Activated CD4-positive, alpha-beta memory T cell treated with anti-CD3 and anti-CD28 coated beads, Interleukin-2, amount 10 ng/mL, durations not matched to agents 7 days and 5 days (primary cell): ENCODE measurements at places on chromosomes 5 and 9.

GRCh38 chr5:58259685-58260152 is 200.2 kb downstream of the PLK2 start:
- no peaks in the 10 kb centered on the region for H3K4me1 ChIP-seq
- H3K27ac ChIP-seq: no peak overlapping the region
- no peaks in the 10 kb centered on the region for H3K27me3 ChIP-seq
- DNase-seq: no peak
- no peak overlapping the region for H3K4me3 ChIP-seq

DNA sequence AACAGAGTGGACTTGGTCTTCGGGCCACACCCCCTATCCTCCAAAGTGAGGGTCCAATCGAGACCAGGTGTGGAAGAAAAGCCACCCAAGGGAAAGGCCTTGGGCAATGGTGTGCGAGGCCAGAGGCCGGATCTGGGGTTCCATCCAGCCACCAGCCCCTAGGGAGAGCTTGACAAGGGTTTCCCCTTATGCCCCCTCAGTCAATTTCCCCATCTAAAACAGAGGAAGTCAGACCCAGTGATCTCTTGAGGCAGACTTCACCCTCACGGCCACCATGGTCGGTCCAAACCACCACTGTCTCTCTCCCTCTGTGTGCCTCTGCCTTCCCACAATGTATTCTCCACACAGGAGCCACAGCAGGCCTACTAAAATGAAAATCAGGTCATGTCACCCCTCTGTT is 82.9 kb downstream of the C5orf15 start:
- H3K4me3 ChIP-seq: no peak overlapping the region
- no peak for DNase-seq
- no peak overlapping the region for H3K27ac ChIP-seq
- no peaks in the 10 kb centered on the region for H3K4me1 ChIP-seq

DNA sequence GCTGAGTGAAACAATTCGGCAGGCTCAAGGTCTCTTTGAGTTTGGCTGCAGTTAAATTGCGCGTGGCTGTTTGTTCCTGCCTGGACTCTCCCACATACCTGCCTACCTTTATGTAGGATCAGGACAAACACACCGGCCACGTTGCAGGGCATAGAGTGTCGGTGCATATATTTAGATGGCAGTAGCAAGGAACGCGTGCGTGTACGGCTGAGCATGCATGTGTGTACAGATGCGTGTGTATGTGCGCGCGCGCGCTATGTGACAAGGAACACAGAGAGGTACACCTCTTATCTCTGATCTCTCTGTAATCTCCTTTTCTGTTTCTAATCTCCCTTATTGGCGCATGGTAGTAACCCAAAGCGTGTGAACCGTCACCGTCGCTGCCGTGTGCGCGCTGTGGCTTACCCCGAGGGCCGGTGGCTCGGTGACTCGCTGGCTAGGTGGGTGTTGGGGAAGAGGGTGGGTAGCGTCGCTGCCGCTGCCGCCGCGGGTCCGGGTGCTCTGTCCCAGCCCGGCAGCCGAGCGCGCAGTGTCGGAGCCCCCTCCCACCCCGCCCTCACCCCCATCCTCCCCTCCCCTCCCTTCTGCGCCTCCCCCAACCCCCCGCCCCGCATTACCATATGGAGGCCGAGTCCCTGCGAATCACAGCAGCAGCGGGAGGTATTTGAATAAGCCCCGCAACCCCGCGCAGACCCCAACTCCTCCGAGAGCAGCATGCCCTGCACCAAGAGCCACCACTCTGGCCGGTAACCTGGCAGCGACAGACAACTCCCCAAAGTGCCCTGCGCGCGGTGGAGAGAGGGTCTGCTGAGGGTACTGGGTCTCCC is 204.8 kb downstream of the MEF2C start:
- H3K4me1 ChIP-seq: peaks cover 28% of the 10 kb centered on the region
- peaks cover 82% of the 10 kb centered on the region for H3K27me3 ChIP-seq
- peak overlapping the region; percentile 30 for H3K4me3 ChIP-seq

- H3K27ac ChIP-seq: no peak overlapping the region
- H3K27me3 ChIP-seq: peaks cover 2% of the 10 kb centered on the region
- no peaks in the 10 kb centered on the region for H3K36me3 ChIP-seq
- H3K4me3 ChIP-seq: no peak overlapping the region
- H3K4me1 ChIP-seq: peaks cover 3% of the 10 kb centered on the region
- DNase-seq: no peak
Observed at GRCh38 chr5:107533910-107534876, 136.5 kb downstream of the EFNA5 start.

DNA sequence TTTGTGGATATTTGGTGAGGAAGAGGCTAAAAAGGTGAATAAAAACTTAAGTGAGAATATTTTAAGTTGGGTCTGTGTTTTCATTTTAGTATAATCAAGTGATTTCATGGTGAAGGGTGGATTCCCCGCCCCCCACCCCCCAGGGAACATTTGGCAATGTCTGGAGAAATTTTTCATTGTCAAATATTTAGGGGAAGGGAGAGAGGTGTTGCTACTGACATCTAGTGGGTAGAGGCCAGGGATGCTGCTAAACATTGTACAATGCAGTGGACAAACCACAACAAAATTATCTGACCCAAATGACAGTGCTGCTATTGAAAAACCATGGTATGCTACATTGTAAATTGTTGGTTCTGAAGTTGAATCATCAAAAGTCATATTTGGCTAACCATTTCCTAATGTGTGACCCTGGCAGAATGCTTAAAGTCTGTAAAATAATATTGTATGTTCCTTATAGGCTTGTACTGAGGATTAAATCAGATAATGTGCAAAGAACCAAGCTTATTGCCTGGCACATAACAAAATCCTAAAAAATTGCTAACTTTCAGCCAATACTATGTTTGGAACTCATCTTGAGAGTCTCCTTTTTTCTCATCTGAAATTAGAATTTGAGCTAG is 5.6 kb downstream of the C5orf24 start:
- no peaks in the 10 kb centered on the region for H3K27me3 ChIP-seq
- no peak overlapping the region for H3K27ac ChIP-seq
- DNase-seq: no peak

GRCh38 chr9:97397220-97397619 is 14.7 kb upstream of the TDRD7 start:
- H3K4me1 ChIP-seq: peaks cover 28% of the 10 kb centered on the region
- no peaks in the 10 kb centered on the region for H3K36me3 ChIP-seq
- H3K27ac ChIP-seq: no peak overlapping the region
- peaks cover 62% of the 10 kb centered on the region for H3K27me3 ChIP-seq
- H3K4me3 ChIP-seq: no peak overlapping the region

DNA sequence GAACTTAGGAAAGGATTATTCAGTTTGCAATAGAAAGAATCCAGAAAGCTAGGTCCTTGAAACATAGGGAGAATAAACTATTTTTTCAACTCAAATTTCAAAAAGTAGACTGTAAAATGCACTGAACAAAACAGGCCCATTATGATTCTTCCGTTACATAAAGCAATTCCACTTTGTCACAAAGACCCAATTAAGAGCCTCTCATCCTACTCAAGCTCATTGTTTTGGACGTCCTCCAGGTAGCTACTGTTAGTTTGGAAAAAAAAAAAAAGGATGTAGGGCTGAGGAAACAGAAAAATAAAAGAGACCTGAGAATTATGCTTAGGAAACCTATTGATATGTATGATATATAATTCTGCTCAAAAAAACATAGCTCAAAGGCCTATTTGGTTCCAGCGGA is 74.0 kb downstream of the DIRAS2 start:
- peaks cover 16% of the 10 kb centered on the region for H3K27me3 ChIP-seq
- H3K4me1 ChIP-seq: no peaks in the 10 kb centered on the region
- no peak for DNase-seq
- no peaks in the 10 kb centered on the region for H3K36me3 ChIP-seq
- no peak overlapping the region for H3K4me3 ChIP-seq

DNA sequence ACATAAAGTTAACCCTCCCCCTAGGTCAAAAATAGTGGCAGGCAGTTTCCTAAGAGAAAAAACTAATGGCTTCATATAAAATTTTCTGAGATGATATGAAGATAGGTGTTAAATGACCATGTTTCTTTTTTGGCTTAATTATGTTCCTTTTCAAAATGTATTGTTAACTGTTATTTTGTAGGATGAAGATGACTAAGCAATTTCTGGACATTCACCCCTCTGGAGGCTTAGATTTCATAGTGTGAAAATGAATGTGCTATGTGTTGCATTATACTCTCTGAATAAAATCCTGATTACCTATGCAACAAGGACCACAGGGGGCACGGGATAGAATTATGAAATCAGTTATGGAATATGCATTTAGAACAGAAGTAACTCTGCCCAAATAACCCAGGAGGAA is 233.5 kb downstream of the MRPS30 start:
- no peak overlapping the region for H3K27ac ChIP-seq
- no peaks in the 10 kb centered on the region for H3K4me1 ChIP-seq
- H3K27me3 ChIP-seq: no peaks in the 10 kb centered on the region
- DNase-seq: no peak
- H3K36me3 ChIP-seq: no peaks in the 10 kb centered on the region

GRCh38 chr5:142637871-142638270 is 48.0 kb downstream of the FGF1 start:
- no peak for DNase-seq
- H3K4me3 ChIP-seq: no peak overlapping the region
- no peaks in the 10 kb centered on the region for H3K36me3 ChIP-seq
- H3K27ac ChIP-seq: no peak overlapping the region
- H3K4me1 ChIP-seq: no peaks in the 10 kb centered on the region

- no peak overlapping the region for H3K27ac ChIP-seq
- no peaks in the 10 kb centered on the region for H3K4me1 ChIP-seq
- no peaks in the 10 kb centered on the region for H3K36me3 ChIP-seq
- H3K27me3 ChIP-seq: peaks cover 16% of the 10 kb centered on the region
- no peak overlapping the region for H3K4me3 ChIP-seq
Observed at GRCh38 chr5:66904189-66904588, 292.4 kb downstream of the CD180 start.

GRCh38 chr9:123238365-123238764 is 30.0 kb downstream of the STRBP start:
- peaks cover 7% of the 10 kb centered on the region for H3K36me3 ChIP-seq
- H3K4me3 ChIP-seq: no peak overlapping the region
- no peak overlapping the region for H3K27ac ChIP-seq
- H3K27me3 ChIP-seq: no peaks in the 10 kb centered on the region
- no peak for DNase-seq

GRCh38 chr9:21381448-21382339 is 3.5 kb downstream of the IFNA2 start:
- H3K4me3 ChIP-seq: no peak overlapping the region
- DNase-seq: no peak
- no peaks in the 10 kb centered on the region for H3K36me3 ChIP-seq
- peaks cover 53% of the 10 kb centered on the region for H3K27me3 ChIP-seq
- H3K27ac ChIP-seq: no peak overlapping the region

GRCh38 chr9:132241483-132241839 is 79.6 kb downstream of the NTNG2 start:
- H3K36me3 ChIP-seq: peaks cover 3% of the 10 kb centered on the region
- no peak for DNase-seq
- H3K4me3 ChIP-seq: peak overlapping the region; percentile 90
- peaks cover 34% of the 10 kb centered on the region for H3K27me3 ChIP-seq

- no peaks in the 10 kb centered on the region for H3K36me3 ChIP-seq
- H3K27ac ChIP-seq: no peak overlapping the region
- H3K27me3 ChIP-seq: peaks cover 10% of the 10 kb centered on the region
- DNase-seq: peak; percentile 59
- no peak overlapping the region for H3K4me3 ChIP-seq
Observed at GRCh38 chr9:133726401-133727276, 11.5 kb downstream of the SARDH start.

DNA sequence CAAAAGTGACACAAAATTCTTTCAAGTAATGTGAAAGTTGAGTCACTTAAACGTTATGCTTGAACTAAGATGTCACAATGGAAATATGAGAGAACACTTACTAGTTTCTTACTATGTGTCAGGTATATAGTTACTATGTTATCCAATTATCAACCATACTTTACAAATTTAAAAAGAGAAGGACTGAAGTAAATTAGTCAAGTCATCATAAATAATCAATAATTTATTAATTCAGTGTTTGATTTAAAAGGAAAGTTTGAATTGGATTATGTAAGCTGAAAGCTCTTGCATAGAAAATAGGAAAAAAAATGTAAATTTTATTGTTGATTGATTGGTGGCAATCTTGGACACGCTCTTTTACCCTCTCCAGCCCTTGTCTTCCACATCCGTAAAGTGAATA is 76.3 kb downstream of the GABRA1 start:
- no peaks in the 10 kb centered on the region for H3K4me1 ChIP-seq
- no peaks in the 10 kb centered on the region for H3K27me3 ChIP-seq
- no peaks in the 10 kb centered on the region for H3K36me3 ChIP-seq
- H3K27ac ChIP-seq: no peak overlapping the region

DNA sequence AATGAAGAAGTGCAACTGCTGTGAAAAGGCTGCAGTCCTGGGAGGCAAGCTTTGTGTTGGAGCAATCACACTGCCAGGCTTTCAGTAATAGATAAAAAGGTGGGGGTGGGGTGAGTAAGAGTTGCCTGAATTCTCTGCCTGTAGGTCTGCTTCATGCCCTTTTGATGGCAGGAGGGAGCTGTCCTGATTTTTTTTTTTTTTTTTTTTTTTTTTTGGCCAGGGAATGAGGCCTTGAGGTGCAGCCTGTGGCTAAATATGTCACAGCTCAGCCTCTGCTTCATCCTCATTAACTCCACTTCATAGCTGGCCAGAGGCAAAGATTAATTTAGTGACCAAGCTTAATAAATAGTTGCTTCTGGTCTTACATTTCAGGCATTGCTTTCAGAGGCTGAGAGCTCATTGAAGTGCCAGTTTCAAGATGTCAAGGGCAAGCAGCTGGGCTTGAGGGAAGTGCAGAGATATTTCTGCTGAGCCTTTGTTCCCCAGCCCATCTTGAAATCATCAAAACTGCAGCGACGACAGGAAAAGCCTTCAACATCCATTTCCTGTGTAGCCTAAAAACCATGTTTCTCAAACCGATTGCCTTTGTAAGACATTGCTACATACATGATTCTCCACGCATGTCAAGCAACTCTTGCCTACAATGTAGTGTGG is 134.7 kb downstream of the MACIR start:
- H3K27ac ChIP-seq: no peak overlapping the region
- no peaks in the 10 kb centered on the region for H3K36me3 ChIP-seq

DNA sequence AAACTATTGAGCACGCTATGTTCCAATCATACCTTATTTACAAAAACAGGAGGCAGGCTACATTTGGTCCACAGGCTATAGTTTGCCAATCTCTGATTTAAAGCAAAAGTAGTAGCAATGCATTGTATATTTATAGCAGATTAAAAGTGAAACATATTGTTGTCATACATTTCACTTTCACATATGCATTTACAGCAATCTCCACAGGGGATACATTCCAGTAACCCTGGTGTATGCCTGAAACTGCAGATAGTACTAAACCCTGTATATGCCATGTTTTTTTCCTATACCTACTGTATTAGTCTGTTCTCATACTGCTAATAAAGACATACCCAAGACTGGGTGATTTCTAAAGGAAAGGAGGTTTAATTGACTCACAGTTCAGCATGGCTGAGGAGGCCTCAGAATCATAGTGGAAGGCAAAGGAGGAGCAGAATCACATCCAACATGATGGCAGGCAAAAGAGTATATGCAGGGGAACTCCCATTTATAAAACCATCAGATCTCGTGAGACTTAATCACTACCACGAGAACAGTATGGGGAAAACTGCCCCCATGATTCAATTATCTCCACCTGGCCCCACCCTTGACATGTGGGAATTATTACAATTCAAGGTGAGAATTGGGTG is 5.9 kb upstream of the CSF1R start:
- peaks cover 4% of the 10 kb centered on the region for H3K4me1 ChIP-seq
- no peaks in the 10 kb centered on the region for H3K36me3 ChIP-seq
- no peak overlapping the region for H3K4me3 ChIP-seq
- H3K27ac ChIP-seq: no peak overlapping the region
- no peak for DNase-seq

- no peaks in the 10 kb centered on the region for H3K27me3 ChIP-seq
- no peaks in the 10 kb centered on the region for H3K36me3 ChIP-seq
- no peak overlapping the region for H3K27ac ChIP-seq
- DNase-seq: no peak
Observed at GRCh38 chr5:63135291-63135690, 556.7 kb downstream of the LRRC70 start.
